ENCODE measurements at places on chromosomes 4 and X. TPM values are rescaled to one million over a fixed set of nuclear protein-coding genes. Genes with fewer than 3 reads are reported as not detected.

Gene ACE2
- 13.3 TPM for total RNA-seq

Gene TEX13D
- not detected for total RNA-seq

DNA sequence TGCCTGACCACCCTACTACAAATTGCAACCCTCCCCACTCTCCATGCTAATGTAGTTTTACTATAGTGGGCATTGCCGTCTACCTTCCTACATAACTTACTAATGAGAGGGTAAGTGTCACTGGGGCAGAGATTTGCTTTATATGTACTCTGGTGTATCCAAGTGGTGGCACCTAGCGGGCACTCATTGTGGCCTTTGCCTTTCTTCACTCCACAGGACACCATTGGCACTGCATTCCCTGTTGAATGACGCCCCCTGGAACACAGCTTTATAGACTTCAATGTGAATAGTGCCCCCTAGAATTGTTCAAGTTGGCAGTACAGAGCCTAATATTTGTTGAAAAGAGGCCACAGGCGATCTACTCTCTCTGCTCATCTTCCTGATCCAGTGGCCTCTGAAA is 215.8 kb downstream of the MID1IP1 start:
- DNase-seq: no peak

Gene SPP1
- 5.6 TPM for total RNA-seq

GRCh38 chrX:74291577-74291963 is 12.4 kb upstream of the ZCCHC13 start:
- DNase-seq: no peak

Gene ZXDB
- total RNA-seq: 4.6 TPM

Gene PFKFB1
- total RNA-seq: 0.16 TPM

DNA sequence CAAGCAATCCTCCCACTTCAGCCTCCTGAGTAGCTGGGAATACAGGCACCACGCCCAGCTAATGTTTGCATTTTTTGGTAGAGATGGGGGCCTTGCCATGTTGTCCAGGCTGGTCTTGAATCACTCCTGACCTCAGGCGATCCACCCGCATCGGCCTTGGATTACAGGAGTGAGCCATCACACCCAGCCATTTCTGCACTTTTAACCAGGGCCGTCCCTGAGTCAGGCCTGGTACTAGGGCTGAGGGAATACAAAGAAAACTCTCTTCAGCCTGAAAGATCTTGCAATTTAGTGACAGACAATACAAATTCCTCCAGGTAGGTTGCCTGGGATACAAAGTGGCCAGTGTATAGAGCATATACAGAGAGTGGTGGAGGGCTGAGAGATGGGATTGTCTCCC is 65.8 kb downstream of the BCOR start:
- DNase-seq: no peak

Measured in Right ventricle myocardium superior (tissue), 1 donor.